ENCODE measurements at places on chromosomes 7 and 10.

DNA sequence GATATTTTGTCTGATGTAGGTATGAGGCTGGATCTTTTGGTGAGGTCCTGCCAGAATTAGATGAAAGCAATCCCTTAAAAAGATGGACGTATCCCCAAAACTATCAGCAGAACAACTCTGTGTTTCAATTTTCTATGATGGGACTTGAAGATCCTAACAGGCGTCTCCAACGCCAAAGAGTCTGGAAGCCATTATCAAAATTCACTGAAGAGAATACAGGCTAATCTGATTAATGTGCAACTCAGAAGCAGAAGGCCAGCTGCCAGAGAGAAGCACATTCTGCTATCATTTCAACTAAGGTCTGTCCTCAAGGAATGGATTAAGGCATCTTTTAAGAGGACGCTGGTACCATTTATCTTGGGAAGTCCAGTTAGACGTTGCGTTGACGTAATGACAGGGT, 119.7 kb downstream of the FGFR2 start:
- DNase-seq, result no peak

DNA sequence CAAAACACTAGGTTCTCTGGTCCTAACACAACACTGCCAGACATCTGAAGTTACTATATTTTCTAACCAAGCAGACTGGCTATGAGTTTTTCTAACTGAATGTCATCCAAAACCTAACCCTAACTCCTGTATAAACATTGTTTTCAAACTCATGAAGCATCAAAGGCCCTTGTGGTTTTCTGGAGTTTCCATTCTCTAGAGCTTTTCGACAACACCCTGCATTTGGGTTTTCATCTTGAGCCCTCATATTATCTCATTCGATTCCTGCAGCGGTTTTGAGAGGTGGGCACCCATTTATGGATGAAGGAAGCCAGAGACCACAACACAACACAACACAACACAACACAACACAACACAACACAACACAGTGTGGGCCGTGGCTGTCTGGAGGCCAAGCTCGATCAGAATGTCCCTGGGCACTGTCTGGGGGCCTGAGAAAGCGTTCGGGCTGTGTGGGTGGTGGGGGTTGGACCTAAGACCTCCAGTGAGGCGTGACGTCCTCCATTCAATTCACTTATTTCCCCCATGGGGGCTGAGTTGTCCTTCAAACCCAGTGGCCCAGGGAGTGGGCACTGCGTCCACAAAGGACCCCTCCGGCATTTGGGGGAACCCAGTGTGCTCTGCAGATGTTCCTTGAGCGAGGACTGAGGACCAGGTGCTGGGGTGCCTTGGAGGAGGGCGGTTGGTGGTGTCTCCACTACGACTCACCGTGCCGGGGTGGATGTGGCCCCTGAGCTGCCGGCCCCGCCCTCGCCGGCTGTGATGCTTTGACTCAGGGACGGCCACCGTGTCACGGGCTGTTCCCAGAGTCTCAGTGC, 490.4 kb downstream of the DNAJB6 start:
- no peak for DNase-seq

DNA sequence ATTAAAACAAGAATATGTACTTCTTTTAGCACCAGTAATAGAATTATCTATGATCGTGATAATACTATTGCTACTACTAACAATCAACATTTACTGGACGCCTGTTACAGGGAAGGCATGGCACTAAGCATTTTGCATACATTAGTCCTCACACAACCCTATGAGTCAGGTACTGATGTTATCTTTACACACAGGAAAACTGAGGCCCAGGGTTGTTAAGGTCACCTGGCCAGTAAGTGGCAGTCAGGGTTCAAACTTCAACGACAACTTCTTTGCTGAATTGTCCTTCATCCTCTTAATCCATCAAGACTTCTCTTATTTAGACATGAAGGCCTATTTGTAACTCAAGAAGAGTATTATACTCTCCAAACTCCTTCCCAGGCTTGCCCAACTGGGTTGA, 41.9 kb upstream of the ACSL5 start:
- DNase-seq, result no peak

DNA sequence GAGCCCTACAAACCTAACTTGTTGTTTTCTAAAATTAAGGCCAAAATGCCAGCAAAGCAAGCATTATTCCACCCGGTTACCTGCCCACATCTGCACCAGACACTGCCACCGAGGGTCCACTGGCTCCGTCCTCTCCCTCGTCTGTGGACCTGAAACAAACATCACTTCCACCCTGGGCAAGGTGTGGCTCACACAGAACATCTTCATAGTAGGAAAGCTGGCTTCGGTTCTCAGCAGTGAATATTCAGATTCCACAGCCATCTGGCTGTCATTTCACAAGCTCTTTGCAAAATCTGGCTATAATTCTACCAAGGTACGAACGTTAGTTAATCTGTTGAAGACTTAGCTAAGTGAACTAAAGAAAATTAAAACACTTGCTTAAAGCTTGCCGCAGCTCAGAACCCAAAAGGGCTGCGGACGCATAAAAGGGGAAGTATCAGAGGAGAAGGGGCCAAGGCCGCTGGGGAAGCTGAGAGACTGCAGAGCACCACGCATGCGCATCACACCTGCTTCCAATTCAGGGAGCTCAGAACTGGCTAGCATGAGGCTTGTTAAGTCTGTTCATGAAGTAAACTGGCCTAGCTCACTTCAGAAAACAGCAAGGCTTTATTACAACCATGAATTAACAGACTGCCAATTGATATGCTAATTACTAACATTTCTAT, 46.1 kb downstream of the PTPRN2 start:
- peak; percentile 4 for DNase-seq

- no peak for DNase-seq
Measured at GRCh38 chr7:157794746-157795065, 457.9 kb downstream of the DNAJB6 start.

GRCh38 chr7:28488061-28488791, 75.9 kb downstream of the CREB5 start:
- DNase-seq, result no peak

- no peak for DNase-seq
Measured at GRCh38 chr10:95644901-95645300, 11.6 kb downstream of the ALDH18A1 start.

All from stimulated activated naive CD4-positive, alpha-beta T cell (primary cell).